Activated naive CD4-positive, alpha-beta T cell treated with anti-CD3 and anti-CD28 coated beads, Interleukin-2, amount 10 ng/mL, durations not matched to agents 5 hours and 36 hours (primary cell): ENCODE measurements at places on chromosomes 3 and 15. TPM values are rescaled to one million over a fixed set of nuclear protein-coding genes. Genes with fewer than 3 reads are reported as not detected.

Gene GPR27
- 0.46 TPM for total RNA-seq

Gene AGBL1
- not detected for total RNA-seq

Gene RPL39L
- 13.4 TPM for total RNA-seq

Gene ALDH1L1
- not detected for total RNA-seq

Gene IFT122
- total RNA-seq: 18.0 TPM

Gene FRMD5
- not detected for total RNA-seq

Gene ATP10A
- total RNA-seq: 47.0 TPM

Gene SPTSSB
- total RNA-seq: not detected

Gene GPR160
- total RNA-seq: 17.4 TPM

Gene TCF12
- 60.4 TPM for total RNA-seq

Gene CORO2B
- total RNA-seq: not detected

Gene GALNT15
- not detected for total RNA-seq

Gene SLC12A8
- 0.34 TPM for total RNA-seq

Gene FOXP1
- total RNA-seq: 122 TPM
